Ascending aorta (tissue), 2 donors: ENCODE measurements at places on chromosomes 13 and 19.

- no peak for DNase-seq
Observed at GRCh38 chr13:40508767-40509342, 157.6 kb downstream of the FOXO1 start.

DNA sequence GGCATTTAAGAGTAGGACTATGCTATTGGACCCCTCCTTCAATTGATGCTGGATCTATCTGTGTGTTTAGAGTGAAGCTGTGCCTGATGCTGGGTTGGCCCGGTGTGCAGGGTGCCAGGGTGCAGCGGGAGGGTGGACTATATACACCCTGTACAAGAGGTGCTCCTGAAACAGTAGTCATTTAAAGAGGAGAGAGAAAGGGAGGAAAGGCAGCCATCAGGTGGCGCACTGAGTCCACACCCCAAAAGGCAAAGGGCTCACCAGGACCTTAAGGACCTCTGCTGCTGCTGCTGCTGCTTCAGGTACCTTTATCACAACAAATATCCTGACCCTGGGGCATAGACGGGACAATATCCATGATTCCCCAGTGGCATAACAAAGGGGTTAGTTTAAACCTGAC is 39.4 kb downstream of the ZNF136 start:
- DNase-seq, result no peak

DNA sequence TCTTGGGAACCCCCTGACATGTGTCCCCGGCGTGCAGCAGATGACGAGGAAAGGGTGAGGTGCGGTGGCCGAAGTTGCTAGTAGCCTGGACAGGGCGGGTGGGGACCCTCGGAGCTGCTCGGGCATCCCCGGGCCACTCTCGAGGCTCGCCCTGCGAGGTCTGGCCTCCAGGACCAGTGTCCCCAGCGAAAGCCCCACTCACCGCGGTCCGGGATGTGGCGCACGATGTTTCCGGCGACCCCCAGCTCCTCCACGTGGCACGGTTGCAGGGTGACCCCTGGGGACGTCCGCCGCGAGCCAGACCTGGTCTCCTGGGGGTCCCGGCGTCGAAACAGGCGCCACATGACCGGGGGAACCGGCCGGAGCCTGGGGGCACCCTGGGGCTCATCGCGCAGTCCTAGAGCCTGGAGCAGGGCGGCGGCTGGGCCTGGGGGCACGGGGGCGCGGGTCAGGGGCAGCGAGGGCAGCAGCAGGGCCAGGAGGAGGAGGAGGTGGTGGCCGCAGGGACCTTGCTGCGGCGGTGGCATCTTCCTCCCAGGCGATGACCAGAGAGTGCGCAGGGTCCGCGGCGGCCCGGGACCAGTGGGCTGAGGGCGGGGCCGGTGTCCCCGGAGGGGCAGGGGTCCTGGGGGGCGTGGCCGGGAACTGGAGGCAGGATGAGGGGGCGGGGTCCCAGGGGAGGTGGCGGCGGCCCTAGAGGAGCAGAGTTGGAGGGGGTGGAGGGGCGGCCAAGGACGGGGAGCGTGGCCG is 26.0 kb downstream of the CERS1 start:
- DNase-seq, result no peak

- no peak for DNase-seq
Observed at GRCh38 chr13:88112526-88112925, 441.4 kb downstream of the SLITRK5 start.

DNA sequence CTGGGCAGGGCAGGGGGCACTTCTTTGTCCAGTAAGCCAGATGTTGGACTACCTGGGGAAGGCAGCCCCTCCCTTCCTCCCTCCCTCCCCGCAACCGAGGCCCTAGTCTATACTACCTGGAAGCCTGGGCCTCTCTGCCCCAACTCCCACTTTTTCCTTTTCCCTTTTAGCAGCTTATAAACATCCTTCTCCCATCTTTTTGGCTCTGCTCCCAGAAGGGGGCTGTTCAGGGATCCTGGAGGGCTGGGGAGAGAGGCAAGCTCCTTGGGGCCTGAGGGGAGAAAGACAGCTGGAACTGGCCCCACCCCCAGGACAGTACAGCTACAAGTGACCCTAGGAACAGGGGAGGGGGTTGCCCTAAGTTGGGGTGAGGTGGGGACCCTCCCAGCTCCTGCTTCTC is 44.9 kb downstream of the LYL1 start:
- no peak for DNase-seq

GRCh38 chr13:69856331-69856730 is 251.3 kb upstream of the ATXN8OS start:
- DNase-seq, result no peak

- DNase-seq, result no peak
Observed at GRCh38 chr13:67935626-67936025, 705.5 kb upstream of the PCDH9 start.

- DNase-seq, result no peak
Observed at GRCh38 chr19:34411216-34411615, 7.0 kb downstream of the PDCD2L start.

DNA sequence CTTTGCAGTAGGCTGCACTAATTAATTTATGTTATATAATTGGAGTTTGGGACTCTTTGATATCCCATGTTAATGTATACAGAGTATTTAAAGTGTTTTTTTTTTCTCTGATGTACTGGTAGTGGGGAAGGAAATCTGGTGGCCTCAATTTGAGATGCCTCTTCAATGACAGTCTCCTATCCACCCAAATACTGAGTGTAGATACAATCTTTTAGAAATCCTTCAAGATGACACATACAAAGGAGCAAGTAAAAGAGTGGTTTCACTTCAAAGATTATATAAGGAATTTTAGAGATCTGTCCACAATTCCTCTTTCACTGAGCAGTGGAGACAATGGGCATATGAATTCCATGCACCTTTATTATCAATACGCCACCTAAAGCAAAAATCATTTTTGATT is 15.1 kb downstream of the NALCN start:
- DNase-seq, result no peak
